Body of pancreas (tissue), 4 donors: ENCODE measurements at places on chromosomes 16 and 17. TPM values are rescaled to one million over a fixed set of nuclear protein-coding genes. Genes with fewer than 3 reads are reported as not detected.
A peak's percentile ranks its signal among the peaks of the same experiment; 100 is the strongest.

Gene MRPL10
- total RNA-seq = 29.8 TPM

Gene BCAR1
- total RNA-seq = 72.8 TPM

Gene QRICH2
- 1.6 TPM for total RNA-seq

Gene PMFBP1
- total RNA-seq = 2.0 TPM

Gene CTU2
- total RNA-seq = 10.2 TPM

Gene CTRL
- total RNA-seq = 1,726 TPM

Gene FSCN2
- 7.0 TPM for total RNA-seq

GRCh38 chr16:70746040-70746707 lies 54.8 kb downstream of the VAC14 start:
- peak; percentile 80 for DNase-seq
- H3K4me1 ChIP-seq = peaks cover 55% of the 10 kb centered on the region
- H3K27me3 ChIP-seq = no peaks in the 10 kb centered on the region
- peak overlapping the region; percentile 85 for H3K27ac ChIP-seq
- no peak overlapping the region for H3K4me3 ChIP-seq
- no peaks in the 10 kb centered on the region for H3K36me3 ChIP-seq

- no peaks in the 10 kb centered on the region for H3K27me3 ChIP-seq
- H3K36me3 ChIP-seq = no peaks in the 10 kb centered on the region
- peak; percentile 19 for DNase-seq
- H3K27ac ChIP-seq = peak overlapping the region; percentile 90
- H3K4me3 ChIP-seq = peak overlapping the region; percentile 41
- H3K4me1 ChIP-seq = peaks cover 58% of the 10 kb centered on the region
Measured at GRCh38 chr17:31559584-31560501, 168.4 kb downstream of the RAB11FIP4 start.

GRCh38 chr17:17739388-17740066 lies 58.3 kb downstream of the RAI1 start:
- no peak overlapping the region for H3K4me3 ChIP-seq
- peak overlapping the region; percentile 76 for H3K27ac ChIP-seq
- no peak for DNase-seq
- peaks cover 61% of the 10 kb centered on the region for H3K4me1 ChIP-seq
- no peaks in the 10 kb centered on the region for H3K36me3 ChIP-seq

DNA sequence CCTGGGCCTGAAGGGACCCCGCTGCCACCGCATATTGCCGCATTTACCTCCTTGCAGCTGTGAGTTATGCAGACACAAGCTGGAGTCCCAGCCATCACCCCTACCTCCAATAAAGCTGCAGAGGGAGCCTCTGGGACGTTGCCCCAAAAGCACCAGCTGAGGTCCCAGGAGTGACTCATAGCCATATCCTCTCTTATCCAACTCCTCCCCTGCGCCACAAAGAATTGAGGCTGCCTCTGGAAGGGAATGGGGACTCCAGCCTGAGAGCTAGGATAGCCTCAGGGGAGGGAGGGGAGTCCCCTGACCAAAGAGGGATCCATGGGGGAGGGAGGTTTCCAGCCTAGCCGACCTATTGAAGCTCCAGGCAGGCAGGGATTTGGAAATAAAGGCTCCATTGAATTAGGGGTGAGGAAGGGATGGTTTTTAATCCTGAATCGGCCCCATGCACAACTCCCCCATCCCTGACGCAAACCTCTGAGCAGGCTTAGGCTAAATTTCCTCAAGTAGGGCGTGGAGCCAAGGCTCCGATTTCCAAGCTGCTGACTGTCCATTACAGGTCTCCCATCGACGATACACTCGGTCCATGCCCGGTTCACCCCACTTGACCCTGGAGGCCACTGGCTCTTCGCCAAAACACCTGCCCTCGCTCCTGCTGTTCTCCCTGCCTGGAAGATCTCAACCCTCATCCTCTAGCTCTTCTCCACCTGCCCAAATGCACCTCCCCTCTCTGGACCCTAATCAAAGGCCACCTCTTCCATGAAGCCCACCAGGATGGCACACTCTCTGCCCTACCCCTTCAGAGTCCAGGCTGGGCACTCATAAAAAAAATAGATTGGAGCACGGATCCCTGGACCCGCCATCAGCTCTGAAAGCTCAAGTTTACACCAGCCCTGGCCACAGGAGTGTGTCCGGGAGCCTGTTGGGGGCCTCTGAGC lies 27.5 kb downstream of the PIMREG start:
- DNase-seq = no peak
- H3K36me3 ChIP-seq = no peaks in the 10 kb centered on the region

DNA sequence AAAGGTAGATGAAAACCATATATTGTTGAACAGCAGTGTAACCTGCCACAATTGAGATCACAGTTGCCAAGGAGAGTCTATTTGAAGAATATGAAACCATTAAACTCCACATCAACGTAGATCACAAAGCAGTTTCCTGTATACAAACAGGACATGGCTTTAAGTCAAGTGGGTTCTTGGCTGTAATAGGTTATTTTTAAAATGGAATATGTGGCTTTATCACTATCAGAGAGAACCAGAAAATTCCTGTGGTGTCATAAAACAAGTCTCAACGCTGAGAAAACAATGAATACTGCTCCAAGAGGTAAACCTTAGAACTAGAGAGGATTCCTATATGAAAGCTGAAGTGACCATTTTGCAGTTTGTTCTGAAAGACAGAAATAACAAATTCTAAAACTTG lies 999.7 kb downstream of the CDH11 start:
- no peaks in the 10 kb centered on the region for H3K27me3 ChIP-seq
- no peaks in the 10 kb centered on the region for H3K36me3 ChIP-seq
- H3K27ac ChIP-seq = no peak overlapping the region
- DNase-seq = no peak
- H3K4me1 ChIP-seq = no peaks in the 10 kb centered on the region
- H3K4me3 ChIP-seq = no peak overlapping the region

DNA sequence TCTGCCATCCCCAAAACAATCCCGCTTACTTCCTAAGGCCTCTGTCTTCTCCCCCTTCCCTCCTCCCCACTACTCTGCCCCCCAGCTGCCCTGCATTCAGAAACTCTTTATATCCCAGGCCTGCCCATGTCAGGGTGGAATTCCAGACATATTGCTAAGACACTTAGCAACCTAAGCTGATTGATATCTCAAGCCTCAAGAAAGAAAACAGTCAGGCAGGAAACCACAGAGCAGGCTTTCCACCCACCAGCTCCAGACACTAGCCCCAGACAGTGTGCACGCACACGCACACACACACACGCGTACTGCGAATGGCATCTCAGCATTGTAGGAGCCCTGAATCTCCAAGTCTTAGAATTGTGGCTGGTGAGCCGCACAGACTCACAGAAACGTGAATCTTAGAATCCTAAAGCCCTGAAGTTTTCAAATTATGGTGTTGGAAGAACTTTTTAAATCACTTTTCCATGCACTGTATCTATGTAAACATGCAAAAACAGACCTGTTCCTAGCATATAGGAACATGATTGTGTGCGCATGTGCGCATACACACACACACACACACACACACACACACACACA lies 8.8 kb upstream of the LPCAT2 start:
- H3K36me3 ChIP-seq = no peaks in the 10 kb centered on the region
- no peak for DNase-seq
- H3K27me3 ChIP-seq = no peaks in the 10 kb centered on the region

DNA sequence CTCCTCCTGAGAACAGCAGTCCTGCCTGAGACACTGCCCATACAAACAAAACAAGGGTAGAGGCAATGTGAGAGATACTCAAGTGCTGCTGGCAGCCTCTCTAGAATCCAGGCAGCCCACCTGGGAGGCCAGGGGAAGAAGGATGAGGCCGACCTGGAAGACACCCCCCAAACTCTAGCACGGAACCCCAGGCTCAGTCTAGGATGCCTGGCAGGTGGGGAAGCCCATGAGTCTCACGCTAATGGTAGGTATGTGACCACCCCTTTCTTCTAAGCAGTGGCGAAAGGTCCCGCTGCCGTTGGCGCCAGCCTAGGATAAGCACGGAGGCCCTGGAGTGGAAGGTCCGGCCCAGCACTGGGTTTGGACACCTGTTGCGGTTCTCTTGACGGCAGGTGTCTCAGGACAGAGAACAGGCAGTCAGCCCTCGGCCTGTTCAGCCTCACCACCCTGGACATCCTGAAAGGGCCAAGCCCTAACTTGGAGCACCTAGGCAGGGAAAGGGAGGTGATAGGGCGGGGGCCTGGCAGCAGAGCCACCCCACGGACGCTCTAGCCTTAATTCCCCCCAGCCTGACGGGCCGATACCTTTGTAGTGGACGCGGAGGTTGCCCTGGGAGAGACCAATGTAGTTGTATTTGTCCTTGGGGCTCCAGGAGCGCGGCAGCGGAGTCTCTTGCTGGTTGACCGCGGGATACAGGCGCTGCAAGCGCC lies 487 bp downstream of the RANBP10 start:
- H3K27me3 ChIP-seq = no peaks in the 10 kb centered on the region
- no peak for DNase-seq
- H3K4me3 ChIP-seq = peak overlapping the region; percentile 91
- H3K27ac ChIP-seq = peak overlapping the region; percentile 91
- H3K4me1 ChIP-seq = peaks cover 37% of the 10 kb centered on the region
- no peaks in the 10 kb centered on the region for H3K36me3 ChIP-seq

GRCh38 chr16:88341551-88342290 lies 41.0 kb upstream of the ZNF469 start:
- no peak for DNase-seq
- no peaks in the 10 kb centered on the region for H3K36me3 ChIP-seq
- no peaks in the 10 kb centered on the region for H3K27me3 ChIP-seq
- H3K4me1 ChIP-seq = no peaks in the 10 kb centered on the region
- H3K4me3 ChIP-seq = no peak overlapping the region

GRCh38 chr17:1144162-1144561 lies 35.6 kb downstream of the ABR start:
- H3K4me1 ChIP-seq = no peaks in the 10 kb centered on the region
- no peak overlapping the region for H3K4me3 ChIP-seq
- no peak for DNase-seq
- H3K27me3 ChIP-seq = no peaks in the 10 kb centered on the region
- H3K27ac ChIP-seq = no peak overlapping the region
- no peaks in the 10 kb centered on the region for H3K36me3 ChIP-seq

DNA sequence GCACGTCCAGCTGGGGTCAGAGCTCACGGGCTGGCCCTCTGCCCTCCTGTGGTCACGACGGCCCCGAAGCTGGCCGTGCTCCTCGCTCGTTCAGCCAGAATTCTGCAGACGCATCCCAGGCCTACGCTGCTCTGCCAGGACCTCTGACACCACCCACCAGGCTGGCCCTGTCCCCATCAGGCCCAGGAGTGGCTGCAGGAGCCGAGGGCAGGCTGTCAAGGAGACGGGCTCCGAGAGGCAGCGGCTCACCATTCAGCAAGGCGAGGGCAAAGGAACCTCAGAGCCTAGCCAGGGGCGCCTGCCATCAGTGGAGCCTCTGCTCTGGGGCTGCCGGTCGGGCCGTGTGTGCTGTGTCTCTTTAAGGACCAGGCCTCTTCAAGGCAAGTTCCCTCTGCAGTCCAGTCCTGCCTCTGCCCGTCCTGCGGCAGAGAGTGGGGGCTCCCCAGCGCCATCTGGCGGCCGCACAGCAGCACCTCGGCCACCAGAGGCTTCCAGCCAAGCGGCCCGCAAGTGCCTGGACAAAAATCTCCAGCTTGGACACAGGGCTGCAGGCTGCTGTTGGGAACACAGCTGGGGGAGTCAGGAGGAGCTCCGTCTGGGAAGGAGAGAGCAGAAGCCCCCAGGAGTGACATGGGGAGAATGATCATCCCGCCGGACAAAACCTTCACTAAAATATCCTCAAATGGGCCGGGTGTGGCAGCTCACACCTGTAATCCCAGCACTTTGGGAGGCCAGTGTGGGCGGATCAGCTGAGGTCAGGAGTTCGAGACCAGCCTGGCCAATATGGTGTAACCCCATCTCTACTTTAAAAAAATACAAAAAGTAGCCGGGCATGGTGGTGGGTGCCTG lies 7.4 kb upstream of the ABR start:
- H3K27ac ChIP-seq = no peak overlapping the region
- H3K4me3 ChIP-seq = no peak overlapping the region
- no peaks in the 10 kb centered on the region for H3K27me3 ChIP-seq
- H3K36me3 ChIP-seq = no peaks in the 10 kb centered on the region

- no peak overlapping the region for H3K27ac ChIP-seq
- H3K27me3 ChIP-seq = no peaks in the 10 kb centered on the region
- no peaks in the 10 kb centered on the region for H3K4me1 ChIP-seq
- H3K4me3 ChIP-seq = no peak overlapping the region
- peak; percentile 20 for DNase-seq
- H3K36me3 ChIP-seq = no peaks in the 10 kb centered on the region
Measured at GRCh38 chr16:78796221-78796866, 696.9 kb downstream of the WWOX start.

- H3K36me3 ChIP-seq = no peaks in the 10 kb centered on the region
- H3K27ac ChIP-seq = no peak overlapping the region
- peaks cover 10% of the 10 kb centered on the region for H3K4me1 ChIP-seq
- no peaks in the 10 kb centered on the region for H3K27me3 ChIP-seq
Measured at GRCh38 chr16:81565321-81566028, 120.9 kb downstream of the CMIP start.

GRCh38 chr16:4314532-4315185 lies 1.2 kb upstream of the GLIS2 start:
- H3K27me3 ChIP-seq = no peaks in the 10 kb centered on the region
- peaks cover 60% of the 10 kb centered on the region for H3K4me1 ChIP-seq
- H3K27ac ChIP-seq = peak overlapping the region; percentile 84
- H3K4me3 ChIP-seq = no peak overlapping the region

- H3K27me3 ChIP-seq = no peaks in the 10 kb centered on the region
- no peak for DNase-seq
- no peak overlapping the region for H3K27ac ChIP-seq
- no peaks in the 10 kb centered on the region for H3K4me1 ChIP-seq
- peaks cover 22% of the 10 kb centered on the region for H3K36me3 ChIP-seq
Measured at GRCh38 chr17:41885733-41886132, 20.5 kb upstream of the KLHL11 start.

DNA sequence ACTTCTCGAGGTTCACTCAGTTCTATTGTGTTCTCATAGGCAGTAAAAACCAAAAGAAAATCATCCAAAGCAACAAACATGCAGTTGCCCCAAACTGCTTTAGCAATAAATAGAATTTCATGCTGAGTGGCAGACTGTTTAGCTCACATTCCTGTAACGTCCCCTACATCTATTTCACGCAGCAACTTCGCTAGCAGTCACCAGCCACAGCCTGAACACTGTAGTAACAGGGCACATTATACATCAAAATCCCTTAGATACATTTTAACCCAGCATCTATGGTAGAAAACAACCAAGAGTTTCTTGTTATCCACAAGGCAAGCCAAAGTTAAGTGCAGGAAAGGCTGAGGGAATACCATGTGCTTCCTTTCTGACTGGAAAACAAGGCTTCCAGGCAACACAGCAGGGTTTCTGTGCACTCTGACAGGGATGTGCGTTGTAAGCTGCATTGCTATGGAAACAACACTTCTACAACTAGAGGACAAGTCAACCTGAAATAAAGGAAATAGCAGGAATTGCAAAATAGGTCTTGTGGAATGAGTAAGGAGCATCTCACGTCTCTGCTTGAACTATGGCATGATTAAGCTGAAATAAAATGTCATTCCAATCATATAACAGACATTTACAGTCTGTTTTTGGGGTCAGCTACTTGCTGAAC lies 55.4 kb downstream of the CFDP1 start:
- H3K36me3 ChIP-seq = no peaks in the 10 kb centered on the region
- H3K27ac ChIP-seq = no peak overlapping the region
- no peak overlapping the region for H3K4me3 ChIP-seq
- peak; percentile 27 for DNase-seq
- H3K27me3 ChIP-seq = no peaks in the 10 kb centered on the region
